ENCODE measurements at places on chromosomes 16 and 17.

DNA sequence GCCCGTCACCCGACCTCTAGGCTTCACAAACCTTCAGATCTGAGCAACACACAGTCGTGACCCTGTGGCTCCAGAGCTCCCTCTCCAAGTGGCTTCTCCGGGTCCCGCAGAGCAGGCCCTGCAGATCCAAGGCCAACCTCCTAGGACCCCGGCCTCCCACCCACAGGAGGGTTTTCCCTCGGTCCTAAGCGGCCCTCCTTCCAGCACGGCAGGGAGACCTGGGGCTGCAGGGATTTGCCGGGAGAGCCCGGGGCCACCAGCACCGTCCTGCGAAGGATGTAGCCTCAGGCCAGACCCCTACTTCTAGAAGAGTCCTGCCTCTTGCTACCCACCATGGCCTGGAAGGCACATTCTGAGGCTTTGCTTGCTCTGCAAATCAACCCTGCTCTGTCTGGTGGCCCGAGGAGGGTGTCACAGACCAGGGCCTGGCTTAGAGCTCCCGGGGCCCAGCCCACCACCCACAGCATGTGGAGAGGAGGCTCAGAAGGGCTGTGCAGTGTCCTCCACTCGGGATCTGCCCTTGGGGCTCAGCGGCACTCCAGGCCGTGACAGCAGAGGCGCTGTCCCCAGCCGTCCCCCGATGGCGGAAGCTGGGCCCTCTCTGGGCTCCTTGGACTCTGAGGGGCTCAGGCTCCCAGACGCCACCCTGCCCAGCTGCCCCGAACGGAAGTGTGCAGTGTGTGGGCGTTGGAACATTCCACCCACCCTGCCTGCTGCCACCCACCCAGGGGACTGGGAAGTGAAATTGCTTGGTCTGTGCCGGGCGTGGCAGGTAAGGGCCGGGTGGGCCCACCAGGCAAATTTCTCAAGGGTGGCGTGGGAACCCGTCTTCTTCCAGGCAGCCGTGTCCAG is 28.8 kb upstream of the ACSF3 start:
- no peak for DNase-seq

DNA sequence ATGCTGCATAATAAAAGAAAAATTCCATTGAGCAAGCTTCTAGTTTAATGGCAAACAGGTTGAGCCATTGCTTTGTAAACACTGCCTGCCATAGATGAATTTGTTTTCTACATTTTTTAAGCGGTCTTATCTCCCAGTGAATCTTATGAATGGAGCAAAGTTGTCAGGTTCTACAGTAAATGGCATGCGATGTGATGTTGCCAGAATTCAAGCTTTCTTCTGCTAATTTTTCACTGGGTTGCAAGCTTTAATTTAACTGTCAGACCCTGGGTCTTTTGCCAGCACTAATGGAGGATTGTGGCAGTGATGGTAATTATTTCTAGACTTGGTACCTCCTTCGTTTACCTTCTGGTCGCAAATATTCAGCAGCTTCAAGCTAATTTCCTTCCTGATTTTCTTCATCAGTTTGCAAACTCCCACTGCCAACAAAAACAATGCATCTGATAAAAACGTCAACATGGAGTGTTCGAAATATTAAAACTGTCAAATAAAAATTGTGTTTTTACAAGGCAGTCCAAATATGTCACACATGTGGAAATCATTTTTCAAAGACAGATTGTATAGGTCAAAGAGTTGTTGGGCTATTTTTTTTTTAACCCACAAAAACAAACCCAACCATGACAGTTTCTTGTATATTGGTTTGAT is 274.2 kb upstream of the ERCC4 start:
- no peak for DNase-seq

DNA sequence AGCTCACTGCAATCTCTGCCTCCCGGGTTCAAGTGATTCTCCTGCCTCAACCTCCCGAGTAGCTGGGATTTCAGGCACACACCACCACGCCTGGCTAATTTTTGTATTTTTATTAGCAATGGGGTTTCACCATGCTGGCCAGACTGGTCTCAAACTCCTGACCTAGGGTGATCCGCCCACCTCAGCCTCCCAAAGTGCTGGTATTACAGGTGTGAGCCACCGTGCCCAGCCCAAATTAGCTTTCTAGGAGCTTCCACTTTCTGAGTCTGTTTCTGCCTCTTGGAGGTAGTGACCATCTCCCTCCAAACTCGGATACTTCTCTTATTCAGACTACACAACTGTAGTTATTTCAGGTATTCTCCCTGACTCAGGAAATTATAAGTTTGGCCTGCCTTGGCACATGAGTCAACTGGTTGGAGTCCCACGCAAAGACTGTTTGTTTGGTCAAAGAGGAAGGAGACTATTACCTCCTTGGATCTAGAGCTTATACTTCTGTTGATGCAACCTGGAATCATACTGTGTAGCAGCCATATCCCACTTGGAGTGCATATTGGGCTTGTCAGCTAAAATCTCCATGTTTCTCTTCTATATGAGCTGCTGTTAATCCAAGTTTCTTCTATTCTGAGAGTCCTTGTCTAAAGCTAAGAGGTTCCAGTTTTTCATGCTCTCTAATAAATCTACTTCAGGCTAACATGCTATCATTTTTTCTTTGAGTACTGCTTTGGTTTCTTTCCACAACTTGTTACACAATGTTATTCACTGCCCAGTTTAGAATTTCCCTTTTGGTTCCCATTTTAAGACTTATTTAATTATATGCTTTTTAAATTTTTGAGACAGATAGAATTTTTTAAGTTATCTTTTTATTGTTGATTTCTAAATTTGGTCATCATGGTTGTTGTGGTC is 7.5 kb downstream of the IL4R start:
- DNase-seq: no peak

DNA sequence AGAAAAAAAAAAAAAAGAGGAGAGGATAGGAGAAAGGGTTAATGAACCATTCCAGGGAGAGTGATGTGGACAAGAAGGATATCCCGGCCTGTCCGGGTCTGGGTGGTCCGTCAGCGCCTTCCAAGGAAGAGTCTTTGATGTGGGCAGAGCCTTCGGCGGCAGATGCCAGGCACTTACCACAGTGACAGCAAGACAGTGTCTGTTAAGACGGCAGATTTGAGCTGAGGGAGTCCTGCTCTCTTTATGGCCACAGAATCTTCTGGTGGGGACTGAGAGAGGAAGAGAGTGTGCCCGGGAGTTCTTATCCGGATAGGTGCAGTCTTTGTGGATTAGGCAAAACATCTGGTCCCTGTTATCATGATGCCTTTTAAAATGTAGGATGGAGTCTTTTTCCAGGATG is 95.2 kb downstream of the ZDHHC7 start:
- DNase-seq: no peak

DNA sequence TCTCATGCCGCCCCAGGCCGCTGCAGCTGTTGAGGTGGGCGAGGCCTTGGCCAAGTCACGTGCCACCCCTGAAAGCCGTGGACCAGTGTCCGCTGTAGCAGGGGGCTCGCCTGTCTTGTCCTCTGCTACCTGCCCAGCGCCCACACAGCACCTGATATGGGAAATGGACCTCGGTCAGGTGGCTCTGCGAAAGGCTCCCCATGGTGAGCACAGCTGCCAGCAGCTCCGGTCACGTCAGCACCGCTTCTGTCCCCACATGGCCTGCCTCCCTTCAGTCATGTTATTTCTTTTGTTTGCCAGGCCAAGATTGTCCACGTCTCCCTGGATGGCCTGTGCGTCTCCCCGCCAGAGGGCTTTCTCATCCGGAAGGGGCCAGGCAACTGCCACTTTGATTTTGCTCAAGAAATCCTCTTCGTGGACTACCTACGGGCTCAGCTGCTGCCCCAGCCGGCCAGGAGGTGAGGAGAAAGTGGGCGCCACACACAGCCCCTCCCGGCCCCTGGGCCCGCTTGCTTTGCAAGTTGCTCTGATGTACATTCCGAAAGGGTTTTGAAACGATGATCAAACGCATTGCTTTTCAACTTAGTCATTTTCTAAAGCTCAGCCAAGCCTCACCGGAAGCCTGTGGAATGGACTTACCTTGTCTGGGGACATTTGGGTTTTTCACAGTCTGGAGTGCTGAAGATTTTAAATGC is 219.8 kb downstream of the KATNIP start:
- no peak for DNase-seq

DNA sequence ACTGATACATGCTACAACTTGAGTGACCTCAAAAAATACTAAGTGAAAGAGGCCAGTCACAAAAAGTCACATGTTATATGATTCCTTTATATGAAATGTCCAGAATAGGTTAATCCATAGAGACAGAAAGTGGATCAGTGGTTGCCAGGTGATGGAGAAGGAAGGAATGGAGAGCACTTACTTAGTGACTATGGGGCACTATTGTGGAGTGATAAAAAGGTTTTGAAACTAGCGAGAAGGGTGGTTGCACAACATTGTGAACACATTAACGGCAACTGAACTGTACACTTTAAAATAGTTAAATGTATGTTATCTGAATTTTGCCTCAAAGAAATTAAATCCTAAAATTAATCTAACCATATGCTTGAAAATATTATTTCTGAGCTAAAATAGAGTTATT is 25.9 kb downstream of the AMFR start:
- no peak for DNase-seq
